HL-60 (cell line): ENCODE measurements at places on chromosomes 5 and 9.

DNA sequence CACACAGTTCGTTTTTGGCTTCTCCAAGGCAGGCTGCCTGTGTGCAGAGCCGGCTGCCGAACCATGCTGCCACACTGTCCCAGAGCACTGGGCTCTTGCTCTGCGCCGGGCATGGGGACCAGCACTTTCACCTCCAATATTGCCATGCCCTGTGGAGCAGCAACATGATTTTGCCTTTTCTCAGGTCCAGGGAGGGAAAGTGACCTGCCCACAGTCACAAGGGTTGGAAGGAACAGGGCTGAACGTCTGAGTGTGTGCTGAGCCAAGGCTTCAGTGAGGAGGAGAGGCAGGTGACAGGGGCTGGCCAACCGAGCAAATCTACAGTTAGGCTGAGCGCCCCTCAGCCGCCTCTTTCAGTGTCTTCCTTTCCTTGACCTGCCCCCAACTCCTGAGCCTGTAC is 34.0 kb upstream of the SYNPO start:
- no peak for DNase-seq

DNA sequence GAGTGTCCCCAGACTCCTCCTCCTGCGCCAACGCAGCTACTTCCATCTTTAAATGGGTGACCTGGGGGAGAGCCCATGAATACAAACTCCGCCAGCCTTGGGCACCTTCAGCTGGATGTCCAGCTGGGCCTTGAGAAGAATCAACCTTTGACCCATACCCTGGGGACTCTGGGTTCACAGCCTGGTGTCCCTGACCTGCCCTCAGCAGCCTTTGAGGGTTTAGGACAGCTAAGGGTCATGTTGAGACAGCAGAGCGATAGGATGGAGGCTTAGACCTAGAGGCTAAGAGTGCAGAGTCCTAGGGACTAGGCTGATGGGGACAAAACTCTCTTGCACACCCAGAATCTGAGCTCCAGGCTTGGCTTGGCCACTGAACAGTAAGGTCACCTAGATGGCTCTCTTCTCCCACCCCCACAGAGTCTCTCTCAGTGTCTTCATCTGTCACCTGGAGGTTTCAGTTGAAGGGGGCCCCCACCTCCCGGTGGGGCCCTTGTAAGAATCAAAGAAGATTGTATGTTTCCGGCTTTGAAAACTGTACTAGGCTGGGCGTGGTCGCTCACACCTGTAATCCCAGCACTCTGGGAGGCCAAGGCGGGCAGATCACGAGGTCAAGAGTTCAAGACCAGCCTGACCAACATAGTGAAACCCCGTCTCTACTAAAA is 6.7 kb upstream of the AQP3 start:
- DNase-seq = no peak

- DNase-seq = no peak
These were observed 113.0 kb downstream of the RPS23 start for GRCh38 chr5:82164977-82165713.

DNA sequence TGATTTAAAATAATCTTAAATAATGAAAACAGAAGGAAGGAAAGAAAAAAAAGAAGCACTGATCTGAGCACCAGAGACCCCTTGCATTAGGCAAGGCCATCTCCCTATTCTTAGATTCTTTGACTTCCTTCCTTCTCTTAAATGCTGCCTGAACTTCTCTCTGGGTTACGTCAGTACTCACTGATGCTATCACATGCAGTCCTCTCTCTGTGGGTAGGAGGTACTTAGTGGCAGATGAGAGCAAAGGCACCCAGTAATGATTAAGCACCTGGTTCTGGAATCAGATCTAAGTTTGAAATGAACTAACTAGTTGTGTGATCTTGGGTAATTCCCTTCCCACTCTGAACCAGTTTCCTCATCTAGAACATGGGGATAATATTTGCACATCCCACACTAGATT is 110.3 kb upstream of the TBC1D2 start:
- DNase-seq = no peak

DNA sequence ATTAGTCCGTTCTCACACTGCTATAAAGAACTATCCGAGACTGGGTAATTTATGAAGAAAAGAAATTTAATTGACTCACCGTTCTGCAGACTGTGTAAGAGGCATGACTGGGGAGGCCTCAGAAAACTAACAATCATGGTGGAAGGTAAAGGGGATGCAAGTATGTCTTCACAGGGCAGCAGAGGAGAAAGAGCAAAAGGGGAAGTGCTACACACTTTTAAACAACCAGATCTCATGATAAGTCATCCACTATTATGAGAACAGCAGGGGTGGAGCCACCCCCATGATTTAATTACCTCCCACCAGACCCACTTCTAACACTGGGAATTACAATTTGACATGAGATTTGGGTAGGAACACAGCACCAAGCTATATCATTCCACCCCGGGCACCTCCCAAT is 26.6 kb downstream of the FST start:
- no peak for DNase-seq

GRCh38 chr5:166994226-166994625 is 1297.2 kb upstream of the WWC1 start:
- DNase-seq = no peak
